Skeletal muscle cell (primary cell): ENCODE measurements at places on chromosomes 2 and 18.
A peak's percentile ranks its signal among the peaks of the same experiment; 100 is the strongest.

- DNase-seq = no peak
Observed at GRCh38 chr2:184452907-184453306, 145.4 kb upstream of the ZNF804A start.

DNA sequence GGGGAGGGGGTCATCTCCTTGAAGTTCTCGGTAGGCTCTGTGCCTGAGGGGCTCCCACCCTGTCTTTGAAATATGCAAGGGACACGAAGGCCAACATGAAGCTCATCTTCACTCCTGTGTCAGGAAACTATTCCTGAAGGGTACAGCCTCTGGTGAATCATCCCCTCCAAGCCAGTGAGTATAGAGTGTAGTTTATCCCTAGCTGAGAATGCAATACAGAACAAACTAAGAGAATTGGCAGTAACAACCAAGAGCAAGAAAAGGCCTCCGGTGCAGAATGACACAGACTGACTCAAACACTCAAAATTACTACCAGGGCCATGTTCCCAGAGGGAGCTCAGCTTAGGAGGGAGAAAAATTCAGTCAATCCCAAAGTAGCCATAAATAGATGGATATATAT, 413.3 kb downstream of the BCL11A start:
- DNase-seq = no peak

DNA sequence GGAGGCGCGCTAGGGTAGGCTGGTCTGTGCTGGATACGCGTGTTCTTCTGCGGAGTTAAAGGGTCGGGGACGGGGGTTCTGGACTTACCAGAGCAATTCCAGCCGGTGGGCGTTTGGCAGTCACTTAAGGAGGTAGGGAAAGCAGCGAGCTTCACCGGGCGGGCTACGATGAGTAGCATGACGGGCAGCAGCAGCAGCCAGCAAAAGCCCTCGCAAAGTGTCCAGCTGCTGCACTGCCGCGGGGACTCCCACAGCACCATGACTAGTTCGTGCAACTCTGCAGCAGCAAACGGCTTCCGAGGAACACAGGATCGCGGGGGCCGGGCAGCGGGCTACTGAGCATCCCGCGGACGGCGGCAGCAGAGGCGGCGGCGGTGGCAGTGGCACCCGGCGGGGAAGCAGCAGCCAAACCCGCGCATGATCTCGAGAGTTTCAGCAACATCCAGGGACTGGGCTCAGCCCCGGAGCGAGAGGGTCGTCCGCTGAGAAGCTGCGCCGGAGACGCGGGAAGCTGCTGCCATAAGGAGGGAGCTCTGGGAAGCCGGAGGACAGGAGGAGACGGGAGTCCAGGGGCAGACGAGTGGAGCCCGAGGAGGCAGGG, 368 bp downstream of the TMEFF2 start:
- no peak for DNase-seq

DNA sequence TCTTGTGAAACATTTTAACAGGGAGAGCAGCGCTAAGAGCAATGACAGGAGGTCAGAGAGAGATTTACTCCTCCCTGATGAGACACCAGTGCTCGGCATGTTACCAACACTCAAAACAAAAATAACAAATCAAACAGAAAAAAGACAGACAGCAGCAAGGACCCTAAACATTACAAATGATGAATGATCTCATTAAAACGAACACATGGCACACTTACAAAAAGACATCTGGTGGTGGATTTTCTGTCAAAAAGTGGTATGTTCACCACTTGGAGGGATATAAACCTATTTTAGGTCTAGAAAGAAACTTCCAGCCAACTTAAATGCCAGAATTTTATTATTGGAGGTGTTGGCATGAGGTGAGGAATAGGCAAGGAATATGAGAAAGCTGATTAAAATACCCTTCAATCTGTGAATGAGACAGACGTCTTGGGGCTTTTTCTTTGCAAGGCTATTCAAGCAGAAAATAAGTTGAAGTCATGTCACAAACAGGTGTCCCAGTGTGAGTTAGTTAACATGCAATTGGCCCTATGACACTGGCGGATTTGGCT, 112.8 kb downstream of the PRELID3A start:
- peak; percentile 43 for DNase-seq

DNA sequence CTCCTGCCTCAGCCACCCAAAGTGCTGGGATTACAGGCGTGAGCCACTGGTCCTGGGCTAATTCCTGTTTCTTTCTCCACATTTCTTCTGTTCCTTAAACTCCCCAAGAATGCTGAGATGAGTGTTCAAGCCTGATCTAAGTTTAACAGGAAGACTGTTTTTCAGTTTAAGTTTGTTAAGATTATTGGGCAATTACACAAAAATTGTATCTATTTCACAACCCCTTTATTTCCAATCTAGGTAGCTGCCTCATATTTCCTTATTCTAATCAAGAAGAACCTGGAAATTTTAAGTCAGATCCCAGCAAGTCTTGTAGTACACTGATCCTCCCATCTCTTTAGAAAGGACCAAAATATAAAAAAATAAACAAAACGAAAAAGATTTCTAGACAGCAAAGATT, 11.7 kb downstream of the SFT2D3 start:
- DNase-seq = no peak

DNA sequence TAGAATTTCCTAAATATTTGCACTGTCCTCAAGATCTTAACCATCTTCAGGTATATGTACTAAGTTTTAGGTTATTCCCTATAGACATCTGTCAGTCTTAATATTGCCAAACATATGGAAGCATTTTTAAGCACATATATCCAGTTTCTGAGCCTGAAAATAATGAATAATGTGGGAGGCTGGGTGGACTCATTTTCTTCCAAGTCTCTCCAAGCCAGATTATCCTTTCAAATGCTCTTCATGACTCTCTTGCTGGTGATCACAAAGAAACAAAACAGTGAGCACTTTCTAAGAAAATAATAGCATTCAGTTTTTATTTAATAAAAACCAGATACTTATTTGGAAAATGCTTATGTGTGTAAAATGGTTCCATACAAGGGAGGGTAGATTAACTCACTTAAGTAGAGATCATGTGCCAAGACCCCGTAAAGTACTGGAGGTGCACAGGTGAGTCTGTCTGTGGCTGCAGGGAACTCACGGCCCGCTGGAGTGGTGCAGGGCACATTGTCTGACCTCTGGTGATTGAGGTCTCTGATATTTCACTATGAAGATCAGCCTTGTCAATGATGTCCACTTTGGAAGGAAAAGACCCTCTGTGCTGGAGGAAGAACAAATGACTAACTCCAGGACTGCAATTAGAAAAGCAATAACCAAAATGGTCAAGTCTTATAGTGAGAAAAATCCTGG, 161.6 kb downstream of the TMEM18 start:
- no peak for DNase-seq

- DNase-seq = no peak
Observed at GRCh38 chr2:98020516-98020915, 24.8 kb upstream of the TMEM131 start.

DNA sequence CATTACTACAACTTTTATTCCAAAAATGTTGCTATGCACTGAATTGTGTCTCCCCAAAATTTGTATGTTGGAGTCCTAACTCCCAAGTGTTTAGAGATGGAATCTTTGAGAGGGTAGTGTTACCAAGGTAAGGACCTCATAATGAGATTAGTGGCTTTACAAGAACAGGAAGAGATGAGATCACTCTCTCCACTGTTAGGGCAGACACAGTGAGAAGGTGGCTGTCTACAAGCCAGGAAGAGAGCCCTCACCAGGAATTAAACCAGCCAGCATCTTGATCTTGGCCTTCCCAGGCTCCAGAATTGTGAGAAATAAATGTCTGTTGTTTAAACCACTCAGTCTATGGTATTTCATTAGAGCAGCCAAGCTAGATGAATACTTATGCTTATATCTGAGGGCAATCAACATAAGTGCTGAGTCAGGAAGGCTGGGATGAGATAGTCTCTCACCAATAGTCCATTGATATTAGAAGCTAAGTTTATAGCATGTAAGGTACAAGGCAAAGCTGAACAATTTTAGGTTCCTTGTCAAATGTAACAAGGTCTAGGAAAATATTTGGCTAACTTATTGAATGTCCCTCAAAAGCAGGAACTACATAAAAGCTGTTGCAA, 317.6 kb upstream of the REG3G start:
- no peak for DNase-seq

GRCh38 chr2:17442334-17442733, 75.9 kb downstream of the RAD51AP2 start:
- peak; percentile 4 for DNase-seq

DNA sequence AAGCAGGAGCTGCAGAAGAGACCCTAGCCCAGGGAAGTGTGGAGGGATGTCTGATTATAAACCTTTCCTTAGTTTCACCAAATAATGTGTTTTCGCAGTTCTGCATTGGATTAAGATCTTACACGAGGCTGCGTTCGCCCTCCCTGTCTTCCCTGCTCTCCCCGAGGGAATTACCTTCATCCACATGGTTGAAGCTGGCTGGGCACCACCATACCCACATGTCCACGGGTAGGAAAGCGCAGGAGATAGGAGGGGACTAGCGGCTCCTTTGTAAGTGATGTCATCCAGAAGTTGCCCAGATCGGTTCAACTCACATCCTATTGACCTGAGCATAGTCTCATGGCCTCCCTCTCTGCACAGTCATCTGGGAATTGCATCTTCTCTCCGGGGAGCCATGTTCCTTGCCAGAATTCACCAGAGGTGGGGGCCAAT, 1.1 kb downstream of the TTL start:
- no peak for DNase-seq

GRCh38 chr2:172249334-172249733, 146.6 kb upstream of the DLX2 start:
- DNase-seq = no peak

DNA sequence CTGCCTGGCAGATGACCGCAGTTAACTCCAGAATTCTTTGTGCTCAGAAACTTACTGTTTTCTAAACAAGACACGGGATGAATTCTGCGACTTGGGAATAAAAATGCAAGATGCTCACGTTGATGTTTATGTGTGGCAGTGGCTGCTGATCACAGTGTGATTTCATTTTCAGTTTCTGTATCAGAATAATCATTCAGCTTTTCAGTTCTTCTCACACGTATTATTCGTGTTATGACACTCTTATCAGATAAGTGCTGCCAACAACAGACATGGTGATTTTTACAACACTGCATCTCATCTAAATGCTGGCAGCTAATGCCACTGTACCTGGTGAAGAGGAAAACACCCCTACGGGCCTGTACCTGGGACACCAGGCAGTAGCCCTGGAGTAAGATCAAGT, 272.9 kb upstream of the REV1 start:
- no peak for DNase-seq

GRCh38 chr2:27887111-27887510, 3.1 kb downstream of the RBKS start:
- no peak for DNase-seq
